Ovary (tissue), 10 donors: ENCODE measurements at places on chromosomes 12 and 14. TPM values are rescaled to one million over a fixed set of nuclear protein-coding genes. Genes with fewer than 3 reads are reported as not detected.

AHNAK2 gene
- 1.1 TPM for total RNA-seq

CFAP54 gene
- total RNA-seq: 3.6 TPM

CREBL2 gene
- 23.7 TPM for total RNA-seq

CELA1 gene
- not detected for total RNA-seq

KRT78 gene
- not detected for total RNA-seq

AKAP5 gene
- total RNA-seq: 0.12 TPM

E2F7 gene
- total RNA-seq: not detected

HELB gene
- 3.3 TPM for total RNA-seq

CHMP4A gene
- 42.9 TPM for total RNA-seq

ANO2 gene
- total RNA-seq: 3.2 TPM
